ENCODE measurements at places on chromosomes 5 and 9.
A peak's percentile ranks its signal among the peaks of the same experiment; 100 is the strongest.

DNA sequence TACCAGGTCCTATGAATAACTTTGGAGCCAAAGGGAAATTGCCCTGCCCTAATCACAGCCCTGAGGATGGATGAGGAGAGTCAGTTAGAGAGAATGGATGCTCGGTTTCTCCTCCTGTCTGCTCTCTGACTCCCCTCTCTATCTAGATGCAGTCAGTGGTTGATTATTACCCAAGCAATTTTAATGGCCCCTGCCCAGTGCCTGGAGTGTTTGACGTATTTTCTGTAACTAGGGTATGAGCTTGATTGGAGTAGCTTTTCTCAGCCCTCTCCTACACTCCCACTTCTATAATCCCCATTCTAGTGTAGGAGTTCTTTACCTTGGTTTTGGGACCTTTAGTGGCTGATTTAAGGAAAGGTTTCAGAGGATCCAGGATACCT is 60.4 kb downstream of the DOCK2 start:
- no peak for DNase-seq

DNA sequence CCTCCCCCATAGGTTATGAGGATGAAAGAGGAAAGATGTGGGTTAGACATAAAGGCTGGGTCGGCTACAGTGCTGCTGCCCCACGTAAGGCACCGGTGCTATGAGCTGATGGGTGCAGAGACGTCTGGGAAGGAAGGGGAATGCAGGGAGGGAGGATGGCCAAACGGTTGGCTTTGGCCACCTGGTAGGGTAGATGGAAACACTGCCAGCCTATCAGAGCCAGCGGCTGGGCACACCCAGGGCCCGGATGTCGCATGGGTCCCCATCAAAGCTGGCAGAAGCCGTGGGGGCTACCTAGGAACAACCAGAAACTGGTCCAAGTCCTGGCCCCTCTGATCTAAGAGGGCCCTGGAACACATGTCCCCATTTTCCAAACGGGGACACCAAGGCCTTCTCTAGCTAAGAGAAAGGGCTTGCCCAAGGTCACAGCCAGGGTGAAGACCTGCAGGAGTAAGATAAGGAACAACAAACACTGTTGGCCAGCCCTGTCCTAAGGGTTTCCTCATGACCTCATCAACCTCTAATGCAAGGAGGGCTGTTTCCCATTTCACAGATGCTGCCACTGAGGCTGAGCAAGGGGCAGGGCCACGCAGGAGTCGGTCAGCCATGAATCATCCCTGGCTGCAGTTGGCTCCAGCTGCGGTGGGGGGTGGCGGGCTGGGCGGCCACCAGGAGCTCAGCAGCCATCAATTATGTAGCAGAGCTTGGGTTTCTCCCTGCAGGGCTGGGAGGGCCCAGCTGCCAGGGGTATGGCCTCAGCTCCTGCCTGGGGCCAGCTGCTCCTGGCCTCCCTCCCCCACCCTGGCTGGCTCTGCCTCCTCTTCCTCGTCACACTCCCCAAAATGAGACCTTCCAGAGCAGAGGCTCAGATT is 4.9 kb downstream of the SH3GLB2 start:
- DNase-seq: no peak

- DNase-seq: peak; percentile 71
Observed at GRCh38 chr9:129697656-129698253, 32.3 kb downstream of the PRRX2 start.

- DNase-seq: no peak
Observed at GRCh38 chr5:33422191-33422590, 18.6 kb upstream of the TARS1 start.

DNA sequence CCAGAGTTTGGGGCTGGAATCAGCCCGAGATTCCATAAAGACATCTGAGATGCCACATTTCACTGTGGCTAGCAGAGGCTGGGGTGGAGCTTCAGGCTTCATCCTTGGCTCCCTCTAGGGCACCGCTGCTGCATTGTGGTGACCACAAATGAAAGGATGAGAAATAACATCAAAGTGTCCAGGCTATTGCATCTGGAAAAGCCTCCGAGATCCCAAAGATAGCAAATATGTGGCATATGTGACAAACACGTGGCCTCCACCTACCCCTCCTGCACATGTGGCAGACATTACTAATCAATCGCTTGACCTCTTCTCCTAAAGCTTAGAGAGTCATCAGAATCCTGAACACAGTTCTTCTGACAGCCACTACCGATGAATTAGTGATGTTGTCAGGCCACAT is 4.5 kb downstream of the SPARC start:
- DNase-seq: no peak

- DNase-seq: no peak
Observed at GRCh38 chr5:96527768-96528661, 95.0 kb upstream of the PCSK1 start.

DNA sequence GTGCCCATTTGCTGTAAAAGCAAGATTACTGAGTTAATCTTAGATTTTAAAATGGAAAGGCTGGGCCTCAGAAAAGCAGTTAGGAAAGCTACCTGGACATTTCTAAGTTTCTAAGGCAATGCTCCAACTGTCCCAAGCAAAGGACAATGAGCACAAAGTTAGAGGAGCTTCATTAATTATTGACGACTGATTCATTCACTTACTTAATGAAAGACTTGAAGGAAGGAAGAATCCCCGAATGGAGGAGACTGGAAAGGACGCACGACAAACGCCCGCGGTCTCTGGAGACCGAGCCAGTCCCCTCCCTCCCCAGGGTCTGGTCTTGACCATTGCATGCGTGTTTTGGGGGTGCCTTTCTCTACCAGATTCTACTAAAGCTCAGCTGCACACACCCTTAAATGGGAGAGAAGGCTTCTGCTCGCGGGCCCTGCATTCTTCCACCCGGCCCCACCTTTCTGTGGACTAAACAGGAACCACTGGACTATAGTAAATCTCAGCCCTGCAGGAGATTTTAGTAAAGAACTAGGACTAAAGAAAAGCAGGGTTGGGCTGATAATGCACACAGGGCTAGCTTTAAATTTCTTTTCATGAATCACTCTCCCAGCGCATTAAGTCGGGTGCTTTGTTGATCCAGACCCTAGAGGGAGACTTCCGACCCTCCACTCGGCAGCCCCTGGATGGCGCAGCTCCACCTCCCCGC is 44.8 kb downstream of the CTSL start:
- DNase-seq: no peak

DNA sequence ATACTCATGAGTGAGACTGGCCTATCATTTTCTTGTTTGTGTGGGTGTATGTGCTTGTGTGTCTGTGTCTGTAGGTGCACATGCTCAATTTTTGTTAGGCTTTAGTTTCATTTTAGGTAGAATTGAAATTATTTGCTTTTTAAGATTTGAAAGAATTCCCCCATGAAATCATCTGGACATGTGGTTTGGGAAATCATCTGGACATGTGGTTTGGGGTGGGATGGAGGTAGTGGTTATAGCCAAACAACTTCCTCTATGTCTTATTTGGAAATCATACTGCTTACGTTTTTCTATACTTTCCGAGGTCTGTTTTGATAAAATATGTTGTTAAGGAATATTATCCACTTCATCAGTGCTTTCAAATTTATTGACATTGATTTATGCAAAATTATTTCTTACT is 485.4 kb upstream of the CLINT1 start:
- DNase-seq: no peak

DNA sequence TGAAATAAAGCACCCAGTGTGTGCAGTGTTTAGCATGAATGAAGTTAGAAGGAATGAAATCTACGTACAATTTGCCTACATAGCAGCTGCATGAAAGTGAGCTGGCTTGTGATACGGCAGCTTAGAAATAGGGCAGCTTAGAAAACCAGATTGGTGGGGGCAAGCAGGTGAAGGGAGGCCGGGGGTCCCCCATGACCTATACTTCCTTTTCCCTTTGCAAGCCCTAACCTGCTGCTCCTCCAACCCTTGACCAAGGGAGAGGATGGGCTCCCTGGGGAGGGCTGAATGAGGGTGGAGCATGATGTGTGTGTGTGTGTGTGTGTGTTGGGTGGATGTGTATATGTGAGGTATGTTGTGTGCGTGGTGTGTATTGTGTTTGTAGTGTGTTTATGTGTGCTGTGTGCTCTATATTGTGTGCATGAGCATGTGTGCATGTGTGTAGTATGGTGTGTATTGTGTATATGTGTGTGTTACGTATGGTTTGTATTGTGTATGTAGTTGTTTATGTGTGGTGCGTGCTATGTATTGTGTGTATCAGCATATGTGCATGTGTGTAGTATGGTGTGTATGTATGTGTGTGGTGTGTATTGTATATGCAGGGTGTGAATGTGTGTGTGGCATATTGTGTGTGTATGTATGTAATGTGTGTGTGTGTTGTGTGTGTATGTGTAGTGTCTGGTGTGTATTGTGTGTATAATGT is 72.1 kb downstream of the TENT4A start:
- no peak for DNase-seq

GRCh38 chr5:9774472-9775079 is 144.4 kb upstream of the TAS2R1 start:
- no peak for DNase-seq

DNA sequence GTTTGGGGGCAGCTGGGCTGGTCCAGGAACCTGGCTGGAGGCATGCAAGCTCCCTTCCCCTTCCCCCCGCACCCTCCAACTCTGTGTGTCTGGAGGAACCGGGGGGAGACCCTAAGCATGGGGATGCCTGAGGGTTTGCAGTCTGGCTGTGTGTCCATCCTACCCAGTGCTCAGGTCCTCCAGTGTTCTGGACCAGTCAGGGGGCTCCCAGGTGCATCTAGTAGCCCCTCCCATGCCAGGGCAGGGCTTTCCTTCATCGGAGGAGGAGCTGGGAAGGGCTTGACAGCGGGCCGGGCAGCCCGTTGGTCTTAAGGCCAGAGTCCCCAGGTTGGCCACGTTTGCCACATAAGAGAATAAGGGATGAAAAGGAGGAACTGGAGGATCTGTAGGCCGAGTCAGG is 62.6 kb upstream of the IGFBPL1 start:
- DNase-seq: no peak

DNA sequence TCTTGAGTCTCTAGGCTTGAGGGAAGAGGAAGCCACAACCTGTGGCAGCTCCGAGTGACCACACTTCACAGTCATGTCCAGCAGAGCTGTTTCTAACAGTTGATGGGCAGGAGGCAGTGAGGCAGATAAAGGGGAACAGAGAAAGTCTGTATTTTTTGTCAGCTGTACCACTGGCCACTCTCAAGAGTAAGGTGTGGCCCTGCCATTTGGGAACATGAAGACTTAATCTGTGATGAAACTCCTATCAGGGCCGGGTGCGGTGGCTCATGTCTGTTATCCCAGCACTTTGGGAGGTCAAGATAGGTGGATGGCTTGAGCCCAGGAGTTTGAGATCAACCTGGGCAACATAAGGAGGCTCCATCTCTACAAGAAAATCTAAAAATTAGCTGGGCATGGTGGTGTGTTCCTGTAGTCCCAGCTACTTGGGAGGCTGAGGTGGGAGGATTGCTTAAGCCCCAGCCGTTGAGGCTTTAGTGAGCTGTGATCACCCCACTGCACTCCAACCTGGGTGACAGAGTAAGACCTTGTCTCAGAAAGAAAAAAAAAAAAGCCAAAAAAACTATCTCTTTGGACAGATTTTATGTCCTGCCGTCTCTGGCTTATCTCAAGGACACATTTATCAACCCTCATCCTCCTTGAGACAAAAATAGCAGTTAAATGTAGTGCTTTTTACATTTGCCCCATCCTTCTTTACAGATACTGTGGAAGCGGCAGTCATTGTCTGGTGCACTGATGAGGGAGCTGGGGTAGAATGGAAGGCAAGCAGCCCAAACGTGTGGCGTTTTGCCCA is 11.9 kb upstream of the COL15A1 start:
- no peak for DNase-seq

GRCh38 chr5:180563994-180564393 is 27.3 kb downstream of the SCGB3A1 start:
- peak; percentile 11 for DNase-seq

DNA sequence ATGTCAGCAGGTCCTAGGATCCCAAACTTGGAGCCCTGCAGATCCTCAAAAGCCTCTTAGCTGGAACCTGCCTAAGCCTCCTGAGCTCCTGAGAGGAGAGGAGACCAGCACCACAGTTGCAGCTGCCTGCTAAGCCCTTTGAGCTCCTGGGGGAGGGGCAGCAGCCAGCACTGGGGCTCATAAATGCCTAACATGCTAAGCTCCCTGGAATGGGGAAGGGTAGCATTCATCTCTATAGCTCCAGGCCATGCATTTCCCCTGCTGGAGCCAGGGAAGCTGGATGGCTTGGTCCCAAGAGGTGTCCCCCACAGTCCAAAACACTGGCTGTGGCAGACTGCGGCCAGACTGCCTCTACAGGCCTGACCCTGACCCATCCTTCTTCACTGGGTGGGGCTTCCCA is 182.7 kb downstream of the KCNN2 start:
- no peak for DNase-seq

- no peak for DNase-seq
Observed at GRCh38 chr5:111135946-111136345, 43.8 kb downstream of the WDR36 start.

GRCh38 chr9:18362901-18363685 is 110.9 kb upstream of the ADAMTSL1 start:
- DNase-seq: no peak

DNA sequence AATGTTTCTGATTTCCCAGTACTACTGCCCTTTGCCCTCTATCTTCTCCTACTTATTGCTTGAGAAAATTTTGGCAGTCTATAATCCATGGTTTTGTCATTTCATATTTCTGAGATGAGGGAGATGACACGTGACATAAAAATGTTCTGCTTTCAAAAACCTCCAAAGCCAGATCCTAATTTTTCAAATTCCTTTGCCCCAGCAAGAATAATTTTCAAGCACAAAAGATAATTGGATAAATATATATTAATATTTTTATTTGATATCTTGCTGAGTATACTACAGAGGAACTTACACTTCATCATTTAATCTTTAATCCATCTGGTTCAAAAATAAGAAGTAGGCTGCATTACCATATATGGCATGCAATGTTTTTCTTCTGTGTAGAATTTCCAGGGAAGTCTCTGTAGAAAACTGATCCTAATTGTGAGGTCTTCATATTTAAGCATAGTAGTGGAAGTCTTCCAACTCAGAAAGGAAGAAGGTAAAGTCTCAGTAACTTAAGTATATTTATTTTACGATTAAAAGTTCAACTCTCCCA is 1738.8 kb downstream of the EFNA5 start:
- DNase-seq: no peak

DNA sequence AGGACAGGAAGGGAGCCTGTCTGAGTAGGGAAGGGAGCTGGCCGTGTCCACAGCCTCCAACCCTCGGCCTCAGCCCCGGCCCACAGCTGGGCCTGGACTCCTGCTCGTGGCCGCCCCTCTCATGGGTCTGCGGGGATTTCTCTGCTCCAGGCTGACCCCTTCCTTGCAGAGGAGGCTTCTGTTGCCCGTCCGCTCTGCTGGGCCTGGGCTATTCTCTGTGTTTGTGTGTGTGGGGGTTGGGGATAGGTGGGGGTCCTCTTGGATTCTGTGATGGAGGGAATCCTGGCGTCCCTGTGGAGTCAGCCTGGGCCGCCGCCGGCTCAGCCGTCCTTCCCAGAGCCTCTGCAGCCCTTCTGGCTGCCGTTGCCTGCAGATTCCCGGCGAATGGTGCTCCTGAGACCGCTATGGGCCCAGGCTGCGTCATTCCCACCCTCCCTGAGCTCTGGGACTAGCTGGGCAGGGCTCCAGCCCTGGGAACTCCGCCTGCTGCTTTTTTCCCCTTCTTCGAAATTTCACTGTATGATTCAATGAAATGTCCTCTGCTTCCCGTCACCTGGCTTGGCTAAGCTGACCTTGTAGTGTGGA is 64.2 kb downstream of the FGF18 start:
- DNase-seq: no peak

- no peak for DNase-seq
Observed at GRCh38 chr5:162268694-162269481, 201.3 kb downstream of the GABRG2 start.
